ENCODE measurements at places on chromosomes 7 and 10.

- DNase-seq = no peak
These were observed 11.4 kb downstream of the NEBL start for GRCh38 chr10:20885678-20886077.

DNA sequence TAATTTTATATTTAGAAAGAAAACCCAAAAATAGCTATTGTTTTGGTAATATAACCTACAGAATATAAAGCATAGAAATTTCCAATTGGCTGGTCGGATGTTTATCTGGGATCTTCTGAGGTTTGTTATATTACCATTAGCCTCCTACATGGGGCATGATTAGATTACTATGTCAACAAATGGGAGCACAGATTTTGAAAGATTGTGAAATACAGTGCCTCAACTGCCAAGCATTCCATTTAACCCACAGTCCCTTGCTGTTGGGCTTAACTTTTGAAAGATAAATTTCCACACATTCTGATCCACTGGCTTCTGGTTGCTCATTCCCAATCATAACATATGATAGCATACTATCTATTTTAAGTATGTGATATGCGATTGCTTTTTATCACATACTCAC, 455.4 kb upstream of the C7orf33 start:
- DNase-seq = no peak

- no peak for DNase-seq
These were observed 23.5 kb upstream of the SFMBT2 start for GRCh38 chr10:7434378-7434777.

GRCh38 chr7:97015279-97015678, 9.4 kb downstream of the DLX5 start:
- no peak for DNase-seq

All from uterus (tissue), 4 donors.